ENCODE measurements at places on chromosomes 5 and 9. TPM values are rescaled to one million over a fixed set of nuclear protein-coding genes. Genes with fewer than 3 reads are reported as not detected.

The CCL28 gene
- total RNA-seq, result 1.3 TPM

The TUSC1 gene
- 7.6 TPM for total RNA-seq

The GAPT gene
- total RNA-seq, result not detected

The TRAF1 gene
- total RNA-seq, result 1.5 TPM

The ANKRD34B gene
- not detected for total RNA-seq

The MARCHF11 gene
- total RNA-seq, result not detected

The ARHGEF37 gene
- 1.8 TPM for total RNA-seq

The DIRAS2 gene
- total RNA-seq, result not detected

The DMGDH gene
- total RNA-seq, result 55.7 TPM

The PLPP6 gene
- total RNA-seq, result 7.8 TPM
